Right lobe of liver (tissue), 6 donors: ENCODE measurements at places on chromosomes 3 and 15.

GRCh38 chr3:156038869-156039268 is 81.5 kb upstream of the KCNAB1 start:
- no peak for DNase-seq

- no peak for DNase-seq
These were observed 3.0 kb upstream of the VIPR1 start for GRCh38 chr3:42499478-42499871.

- no peak for DNase-seq
These were observed 466.0 kb downstream of the NLGN1 start for GRCh38 chr3:173863551-173863950.

GRCh38 chr15:91182101-91182500 is 82.0 kb downstream of the SV2B start:
- DNase-seq, result no peak

GRCh38 chr15:19973718-19974117 is 567.9 kb downstream of the GOLGA6L6 start:
- DNase-seq, result no peak

DNA sequence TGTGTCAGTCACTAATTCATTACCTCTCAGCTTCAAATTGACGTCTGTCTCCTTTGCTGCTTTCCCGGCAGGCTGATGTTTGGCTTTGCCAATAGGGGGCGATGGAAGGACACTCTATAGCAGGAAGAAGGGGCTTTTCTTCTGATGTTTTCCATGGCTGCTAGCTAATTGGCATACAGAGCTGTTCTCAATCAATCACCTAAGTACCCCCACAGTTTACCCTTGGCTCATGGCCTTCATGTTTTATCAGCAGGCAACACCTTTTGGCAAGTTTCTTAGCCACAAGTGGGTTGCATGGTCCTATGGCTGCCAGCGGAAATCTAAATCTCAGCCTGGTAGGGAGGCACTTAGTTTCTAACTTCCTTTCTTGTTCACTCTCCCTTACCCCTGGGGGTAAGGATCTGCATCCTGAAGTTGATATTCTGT is 45.0 kb downstream of the ESYT3 start:
- no peak for DNase-seq

DNA sequence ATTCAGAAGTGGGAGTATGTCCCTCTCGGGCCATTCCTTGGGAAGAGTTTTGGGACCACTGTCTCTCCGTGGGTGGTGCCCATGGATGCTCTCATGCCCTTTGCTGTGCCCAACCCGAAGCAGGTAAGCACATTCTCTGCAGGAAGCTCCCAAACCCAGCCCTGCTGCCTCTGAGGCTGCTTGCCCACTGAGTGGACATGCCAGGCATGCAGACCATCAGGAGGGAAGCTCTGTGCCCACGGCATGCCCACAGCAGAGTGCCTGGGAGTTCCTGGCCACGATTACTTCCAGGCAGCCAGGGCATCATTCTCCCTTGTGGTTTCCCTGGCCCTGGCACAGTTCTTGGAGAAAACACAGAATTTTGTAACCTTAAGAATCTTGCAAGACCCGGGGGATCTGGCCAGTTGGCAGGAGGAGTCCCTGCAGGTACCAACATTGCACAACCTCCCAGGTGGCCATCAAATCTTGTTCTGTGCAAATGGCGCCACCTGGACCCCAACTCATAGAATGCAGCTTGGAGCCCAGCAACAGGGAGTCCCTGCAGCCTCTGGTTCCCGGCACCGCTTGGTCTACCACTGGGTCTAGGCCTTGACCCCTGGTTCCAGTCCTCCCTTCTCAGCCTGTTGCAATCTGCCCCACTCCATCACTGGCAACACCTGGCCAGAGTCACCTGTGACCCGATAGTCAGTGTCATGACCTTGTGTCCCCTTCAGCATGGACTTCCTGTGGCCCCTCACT is 20.4 kb downstream of the FAH start:
- peak; percentile 80 for DNase-seq

DNA sequence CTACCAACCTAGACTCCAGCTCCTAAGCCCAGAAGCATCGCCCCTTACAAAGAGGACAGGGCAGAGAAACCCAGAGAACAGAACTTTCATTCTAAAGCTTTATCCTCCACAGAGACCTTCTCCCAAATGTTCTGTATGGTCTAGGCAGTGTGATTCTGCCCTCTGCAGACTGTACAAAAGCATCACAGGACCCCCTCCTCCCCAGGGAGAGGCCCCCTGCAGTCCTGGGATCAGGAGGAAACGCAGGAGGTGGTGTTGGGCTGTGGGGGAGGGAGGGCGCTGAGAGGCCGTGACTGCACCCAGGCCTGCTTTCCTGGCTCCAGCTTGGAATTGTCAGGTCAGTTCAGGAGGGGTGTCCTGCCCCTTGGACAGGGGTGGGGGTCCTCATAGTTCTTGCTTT is 101.3 kb downstream of the DGKG start:
- DNase-seq, result no peak

DNA sequence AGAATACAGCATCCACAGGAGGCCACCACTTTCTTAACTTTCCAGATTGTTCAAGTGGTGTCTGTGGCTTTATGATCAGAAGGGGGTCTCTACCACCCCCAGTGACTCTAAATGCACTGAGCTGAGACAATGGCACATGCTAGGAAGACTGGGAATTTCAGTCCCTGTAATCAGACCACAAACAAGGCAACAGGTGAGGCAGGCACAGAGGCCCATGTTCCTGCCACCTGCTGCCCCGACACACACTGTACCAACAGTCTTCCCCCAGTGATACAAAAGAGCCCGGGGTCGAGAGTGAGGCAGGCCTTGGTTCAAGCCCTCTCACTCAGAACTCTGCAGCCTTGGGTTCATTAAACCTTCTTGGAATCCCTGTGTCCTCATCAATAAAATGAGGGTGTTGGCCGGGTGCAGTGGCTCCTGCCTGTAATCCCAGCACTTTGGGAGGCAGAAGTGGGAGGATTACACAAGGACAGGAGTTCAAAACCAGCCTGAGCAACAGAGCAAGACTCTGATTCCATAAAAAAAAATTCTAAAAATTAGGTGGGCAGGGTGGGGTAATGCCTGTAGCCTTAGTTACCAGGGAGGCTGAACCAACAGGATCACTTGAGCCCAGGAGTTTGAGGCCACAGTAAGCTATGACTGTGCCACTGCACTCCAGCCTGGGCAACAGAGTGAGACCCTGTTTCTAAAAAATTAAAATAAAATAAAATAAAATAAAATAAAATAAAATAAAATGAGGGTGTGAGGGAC is 55.8 kb downstream of the ADCY5 start:
- no peak for DNase-seq

DNA sequence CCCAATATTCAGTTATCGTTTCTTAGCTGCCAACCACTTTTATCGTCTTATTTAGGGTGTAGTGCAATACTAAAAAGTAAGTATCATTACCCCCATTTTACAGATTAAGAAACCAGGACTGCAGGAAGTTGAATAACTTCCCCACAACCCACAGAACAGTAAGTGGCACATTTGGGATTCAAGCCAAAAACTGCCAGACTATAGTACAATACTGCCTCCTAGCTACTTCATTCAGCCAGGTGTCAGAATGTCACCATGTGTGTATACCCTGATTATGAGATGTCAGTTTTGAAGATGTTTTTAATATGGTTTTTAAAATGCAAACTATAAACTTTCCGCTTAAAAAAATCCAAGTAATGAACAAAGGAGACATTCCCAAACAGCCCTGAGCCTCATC is 74.2 kb upstream of the PROK2 start:
- no peak for DNase-seq

GRCh38 chr15:55183679-55184078 is 13.1 kb downstream of the RSL24D1 start:
- DNase-seq, result no peak

GRCh38 chr15:29102911-29103823 is 166.5 kb downstream of the NSMCE3 start:
- no peak for DNase-seq

- no peak for DNase-seq
These were observed 37.0 kb downstream of the GNB5 start for GRCh38 chr15:52153900-52154895.

DNA sequence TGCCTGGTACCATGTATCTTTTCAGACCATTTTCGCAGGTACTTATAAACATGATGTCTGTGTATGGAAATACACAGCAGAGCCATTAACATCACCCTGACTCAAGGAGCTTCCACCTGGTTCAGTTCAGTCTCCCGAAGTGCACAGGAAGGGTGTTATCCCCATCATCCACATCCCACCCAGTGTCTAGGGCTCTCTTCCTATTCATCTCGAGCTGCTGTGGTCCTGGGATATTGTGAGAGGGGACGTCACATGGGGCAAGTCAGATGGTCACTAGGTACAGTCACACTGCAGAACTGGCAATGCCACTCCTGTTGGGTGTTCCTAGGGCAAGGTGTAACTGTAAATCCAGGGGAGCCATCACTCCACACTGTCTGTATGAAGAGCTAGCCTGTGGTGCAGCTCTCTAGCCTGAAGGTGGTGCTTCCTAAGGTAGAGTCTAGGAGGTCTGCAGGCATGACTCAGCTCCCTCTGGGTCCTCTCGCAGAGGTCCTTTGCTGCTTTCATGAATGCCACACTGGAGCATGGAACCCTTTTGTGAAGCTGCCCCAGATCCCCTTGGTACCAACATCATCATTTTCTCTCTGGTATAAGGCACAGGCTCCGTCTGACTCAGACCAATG is 13.9 kb downstream of the ISLR2 start:
- DNase-seq, result no peak

GRCh38 chr3:65144791-65145351 is 457.1 kb upstream of the ADAMTS9 start:
- DNase-seq, result no peak

GRCh38 chr3:36540888-36541518 is 160.7 kb downstream of the STAC start:
- DNase-seq, result no peak

DNA sequence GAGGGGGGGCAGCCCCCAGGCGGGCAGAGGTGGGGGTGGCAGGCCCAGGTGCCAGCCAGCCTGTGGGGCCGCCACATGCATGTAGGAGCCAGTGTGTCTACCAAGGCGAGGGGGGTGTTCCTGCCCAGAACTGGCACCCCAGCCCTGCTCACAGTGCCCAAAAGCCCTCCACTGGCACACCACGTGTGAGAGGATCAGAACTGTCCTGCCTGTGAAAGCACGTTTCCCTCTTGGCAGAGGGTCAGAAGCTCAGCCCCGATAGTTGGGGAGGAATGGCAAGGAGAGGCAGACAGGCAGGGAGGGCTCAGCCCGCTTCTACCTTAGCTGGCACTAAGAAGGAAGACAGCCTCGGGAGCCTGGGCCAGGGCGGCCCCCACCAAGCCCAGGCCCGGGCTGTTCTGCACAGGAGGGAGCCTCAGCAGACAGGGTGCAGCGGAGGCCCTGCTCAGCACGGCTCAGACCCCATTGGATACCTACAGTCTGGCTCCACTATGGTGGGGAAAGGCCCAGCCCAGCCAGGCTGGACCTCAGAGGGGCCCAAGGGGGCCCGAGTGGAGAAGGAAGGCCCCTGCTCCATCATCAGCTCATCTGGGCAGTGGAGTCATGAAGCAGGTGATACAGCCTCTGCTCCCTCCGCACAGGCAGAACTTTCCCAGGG is 84.8 kb upstream of the LINGO1 start:
- DNase-seq, result no peak

DNA sequence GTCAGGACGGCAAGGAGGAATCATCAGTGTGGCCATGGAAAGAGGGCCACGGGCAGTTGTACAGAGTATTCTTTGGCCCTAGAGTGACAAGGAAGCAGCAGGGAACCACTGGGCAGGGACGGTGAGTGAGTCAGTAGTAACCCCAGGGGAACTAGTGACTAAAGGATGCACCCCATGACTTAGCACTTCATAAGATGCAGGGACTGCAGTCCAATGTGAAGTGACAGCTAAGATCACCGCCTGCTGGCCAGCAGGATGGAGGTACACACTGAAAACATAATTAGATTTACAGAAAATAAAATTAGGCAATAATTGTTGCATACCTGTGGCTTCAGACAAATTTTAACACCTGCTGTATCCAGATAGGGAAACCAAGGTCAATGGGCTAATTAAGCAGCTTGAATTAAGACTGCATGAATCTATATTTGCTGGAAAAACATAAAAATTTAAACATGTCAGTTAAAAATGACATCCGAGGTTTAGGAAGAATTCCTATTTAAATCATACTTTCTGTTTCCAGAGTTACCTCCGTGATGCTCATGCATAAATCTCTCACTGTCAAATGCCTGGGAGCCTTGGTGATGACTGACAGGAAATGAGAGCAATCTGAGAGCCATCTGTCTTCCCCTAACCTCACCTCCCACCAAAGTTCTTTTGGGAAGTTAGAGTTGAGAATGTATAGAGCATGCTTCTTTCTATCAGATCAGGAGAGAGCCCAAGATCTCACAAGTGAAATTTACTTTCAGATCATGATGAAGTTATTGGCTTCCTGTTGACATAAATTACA is 56.5 kb downstream of the DCLK3 start:
- DNase-seq, result no peak

GRCh38 chr15:64521726-64522164 is 61.4 kb downstream of the ZNF609 start:
- DNase-seq, result no peak

GRCh38 chr3:188153437-188154013 is 432 bp upstream of the LPP start:
- peak; percentile 89 for DNase-seq

GRCh38 chr3:131033480-131034080 is 6.9 kb downstream of the NEK11 start:
- no peak for DNase-seq

DNA sequence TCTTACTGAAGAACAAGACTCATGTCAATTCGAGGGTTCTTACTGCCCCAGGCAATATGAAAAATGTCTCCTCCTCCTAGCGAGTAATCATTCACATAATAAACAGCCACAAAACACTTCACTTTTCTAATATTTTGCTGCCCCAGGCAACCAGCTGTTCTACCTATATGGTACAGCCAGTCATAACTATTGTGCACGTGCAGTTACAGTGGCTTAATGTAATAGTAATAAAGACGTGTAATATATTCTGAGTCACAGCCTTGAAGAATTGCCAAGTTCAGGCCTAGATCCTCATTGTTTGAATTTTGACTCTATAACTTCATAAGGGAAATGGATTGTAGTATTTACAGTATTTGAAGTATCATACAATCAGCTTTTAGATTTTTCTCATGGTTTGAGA is 1250.0 kb upstream of the GBE1 start:
- no peak for DNase-seq

DNA sequence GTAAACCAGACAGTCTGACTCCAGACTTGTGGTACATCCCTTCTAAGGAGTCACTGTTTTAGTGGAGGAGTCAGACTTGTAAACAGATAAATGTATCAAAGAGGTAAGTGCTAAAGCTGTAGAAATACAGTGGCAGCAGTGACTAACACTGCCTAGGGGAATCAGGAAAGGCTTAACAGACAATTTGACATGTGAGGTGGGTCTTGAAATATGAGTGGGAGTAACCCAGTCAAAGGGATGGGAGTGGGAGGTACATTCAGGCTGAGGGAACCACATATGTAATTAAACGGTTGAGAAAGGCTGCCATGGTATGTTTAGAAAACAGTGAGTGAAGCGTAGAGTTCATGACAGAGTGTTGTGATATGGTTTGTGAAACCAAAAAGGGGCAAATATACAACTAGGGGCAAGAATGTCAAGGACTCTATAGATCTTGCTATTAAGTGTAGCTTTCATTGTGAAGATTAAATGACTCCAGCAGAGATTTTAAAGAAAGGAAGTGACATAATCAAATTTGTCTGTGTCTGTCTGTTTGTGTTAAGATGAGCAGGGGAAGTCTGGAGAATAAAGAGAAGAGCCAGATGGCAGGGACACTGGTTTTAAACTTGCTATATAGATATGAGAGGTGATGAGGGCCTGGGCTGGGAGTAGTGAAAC is 11.2 kb upstream of the ALCAM start:
- DNase-seq, result no peak
